ENCODE measurements at places on chromosomes 16 and 17.

GRCh38 chr16:83733301-83733700 is 74.5 kb upstream of the HSBP1 start:
- DNase-seq = no peak

- no peak for DNase-seq
These were observed 188.0 kb downstream of the NTN1 start for GRCh38 chr17:9209347-9209746.

GRCh38 chr17:27456681-27457359 is 572 bp downstream of the KSR1 start:
- no peak for DNase-seq

DNA sequence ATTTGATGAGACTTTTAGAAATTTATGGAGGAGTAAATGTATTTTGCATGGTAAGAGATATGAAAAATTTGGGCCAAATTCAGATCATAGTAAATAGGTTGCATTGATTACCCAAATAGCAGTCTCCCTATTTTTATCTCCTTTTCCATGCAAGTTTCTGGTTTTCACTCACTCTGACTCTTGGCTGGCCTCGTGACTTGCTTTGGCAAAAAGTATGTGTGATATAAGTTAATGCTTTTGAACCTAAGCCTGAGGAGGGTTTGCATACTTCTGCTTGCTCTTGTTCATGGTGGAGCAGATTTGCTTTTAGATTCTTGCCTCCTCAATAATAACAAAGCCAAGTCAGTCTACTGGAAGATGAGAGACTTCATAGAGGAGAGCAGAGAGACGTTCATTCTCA is 1045.9 kb upstream of the CDH8 start:
- no peak for DNase-seq

DNA sequence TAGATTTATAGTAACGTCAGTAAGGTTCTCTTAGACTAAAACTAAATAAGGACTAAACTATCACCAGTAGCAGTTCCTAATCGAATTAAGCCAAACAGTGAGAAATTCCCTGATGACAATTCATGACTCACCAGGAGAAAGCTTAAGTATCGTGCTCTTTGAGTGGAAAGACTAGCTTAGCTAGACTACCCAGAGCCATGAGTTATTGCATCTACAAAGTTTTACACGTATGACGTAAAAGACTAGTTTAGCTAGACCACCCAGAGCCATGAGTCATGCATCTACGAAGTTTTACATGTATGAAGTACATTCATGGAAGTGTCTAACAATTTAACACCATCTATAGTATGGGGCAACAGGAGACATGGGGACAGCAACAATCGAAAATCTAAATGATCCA is 36.6 kb downstream of the UBE2G1 start:
- DNase-seq = no peak

DNA sequence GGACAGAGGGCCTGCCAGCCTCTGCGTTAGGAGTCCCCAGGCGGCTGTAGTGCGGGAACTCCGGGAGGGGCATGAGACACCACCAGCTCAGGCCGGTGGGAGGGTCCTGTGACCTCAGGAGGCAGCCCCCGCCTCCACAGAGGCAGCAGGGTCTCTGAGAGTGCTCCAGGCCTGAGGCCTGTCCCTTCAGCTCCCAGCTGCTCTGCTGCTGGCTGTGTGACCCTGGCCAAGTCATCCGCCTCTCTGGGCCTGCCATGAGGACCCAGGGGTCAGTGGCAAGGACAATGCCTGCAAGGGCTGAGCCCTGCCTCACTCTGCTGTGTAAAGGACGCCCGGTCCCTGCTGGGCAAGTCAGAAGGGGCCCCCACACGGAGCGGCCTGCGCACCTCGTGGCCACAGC is 27.1 kb upstream of the ZFPM1 start:
- no peak for DNase-seq

GRCh38 chr16:30113031-30113710 is at the start of gene GDPD3:
Gene GDPD3 (minus strand): TSS chr16:30113537. CDS start chr16:30113478, 59 bp downstream.
- DNase-seq = no peak

GRCh38 chr17:73625006-73625405 is 19.2 kb downstream of the SDK2 start:
- DNase-seq = no peak

DNA sequence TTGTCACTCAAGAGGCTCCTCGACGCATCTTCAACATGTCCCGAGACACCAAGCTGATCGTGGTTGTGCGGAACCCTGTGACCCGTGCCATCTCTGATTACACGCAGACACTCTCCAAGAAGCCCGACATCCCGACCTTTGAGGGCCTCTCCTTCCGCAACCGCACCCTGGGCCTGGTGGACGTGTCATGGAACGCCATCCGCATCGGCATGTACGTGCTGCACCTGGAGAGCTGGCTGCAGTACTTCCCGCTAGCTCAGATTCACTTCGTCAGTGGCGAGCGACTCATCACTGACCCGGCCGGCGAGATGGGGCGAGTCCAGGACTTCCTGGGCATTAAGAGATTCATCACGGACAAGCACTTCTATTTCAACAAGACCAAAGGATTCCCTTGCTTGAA is 101.0 kb downstream of the HS3ST2 start:
- DNase-seq = no peak

- no peak for DNase-seq
These were observed 28.2 kb downstream of the ST3GAL2 start for GRCh38 chr16:70410734-70411133.

DNA sequence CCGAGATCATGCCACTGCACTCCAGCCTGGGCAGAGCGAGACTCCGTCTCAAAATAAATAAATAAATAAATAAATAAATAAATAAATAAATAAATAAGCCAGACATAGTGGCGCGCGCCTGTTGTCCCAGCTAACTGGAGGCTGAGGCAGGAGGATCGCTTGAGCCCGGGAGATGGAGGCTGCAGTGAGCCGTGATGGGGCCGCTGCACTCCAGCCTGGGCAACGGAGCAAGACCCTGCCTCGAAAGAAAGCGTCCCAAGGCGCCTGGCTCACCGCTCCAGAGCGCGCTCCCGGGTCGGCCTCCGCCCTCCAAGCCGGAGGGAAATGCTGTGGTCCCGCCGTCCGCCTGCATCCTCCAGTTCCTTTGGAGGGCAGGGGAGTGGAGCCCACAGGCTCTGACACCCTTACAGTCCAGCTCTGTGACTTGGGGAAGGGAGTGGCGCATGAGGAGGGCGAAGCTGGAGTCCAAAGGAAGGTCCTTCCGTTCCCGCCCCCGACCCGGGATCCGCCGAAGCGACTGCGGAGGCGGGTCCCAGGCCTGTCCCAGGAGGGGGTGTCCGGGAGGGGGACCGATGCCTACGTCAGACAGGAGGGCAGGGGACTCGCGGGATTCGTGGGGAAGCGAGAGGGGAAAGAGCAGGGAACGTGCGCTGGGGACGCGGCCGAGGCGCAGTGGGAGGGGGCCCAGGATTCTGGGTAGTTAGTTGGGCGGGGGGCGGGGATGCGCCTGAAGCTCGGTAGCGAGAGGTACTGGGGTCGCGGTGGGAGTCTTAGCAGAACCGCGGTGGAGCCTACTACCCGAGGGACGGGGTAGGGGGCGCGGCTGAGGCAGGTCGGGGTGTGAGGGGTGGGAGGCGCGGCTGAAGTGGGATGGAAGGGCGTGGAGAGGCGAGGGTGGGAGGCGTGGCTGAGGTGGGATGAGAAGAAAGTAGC is 8.4 kb upstream of the TRPV2 start:
- no peak for DNase-seq

DNA sequence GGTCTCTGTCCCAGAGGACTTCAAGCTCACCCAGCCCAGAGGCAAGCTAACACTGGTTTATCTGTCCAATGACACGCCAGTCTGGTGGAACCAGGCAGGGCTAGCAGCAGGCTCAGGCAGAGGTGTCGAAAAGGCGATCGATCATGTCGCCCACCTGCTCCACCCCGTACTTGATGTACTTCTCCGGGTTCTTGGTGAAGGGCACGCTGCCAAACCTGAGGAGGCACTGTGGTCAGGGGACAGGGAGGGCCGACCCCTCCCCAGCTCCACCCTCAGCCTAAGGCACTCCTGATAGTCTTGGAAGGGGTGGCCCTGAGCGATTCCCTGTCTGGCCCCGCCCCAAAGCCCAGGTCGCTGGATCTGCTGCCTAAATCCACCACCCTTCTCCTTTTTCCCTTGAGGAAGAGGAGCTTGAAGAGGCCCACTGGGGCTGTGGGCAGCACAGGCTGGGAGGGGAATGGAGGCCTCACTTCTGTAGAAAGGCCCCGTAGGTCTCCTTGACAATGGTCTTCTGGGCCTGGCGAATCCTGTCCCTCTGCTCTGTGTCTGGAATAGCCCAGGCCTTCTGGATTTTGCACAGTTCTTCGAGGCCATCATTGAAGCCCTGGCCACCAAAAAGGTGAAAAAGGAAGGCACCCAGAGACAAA is 4.7 kb downstream of the ZACN start:
- no peak for DNase-seq

DNA sequence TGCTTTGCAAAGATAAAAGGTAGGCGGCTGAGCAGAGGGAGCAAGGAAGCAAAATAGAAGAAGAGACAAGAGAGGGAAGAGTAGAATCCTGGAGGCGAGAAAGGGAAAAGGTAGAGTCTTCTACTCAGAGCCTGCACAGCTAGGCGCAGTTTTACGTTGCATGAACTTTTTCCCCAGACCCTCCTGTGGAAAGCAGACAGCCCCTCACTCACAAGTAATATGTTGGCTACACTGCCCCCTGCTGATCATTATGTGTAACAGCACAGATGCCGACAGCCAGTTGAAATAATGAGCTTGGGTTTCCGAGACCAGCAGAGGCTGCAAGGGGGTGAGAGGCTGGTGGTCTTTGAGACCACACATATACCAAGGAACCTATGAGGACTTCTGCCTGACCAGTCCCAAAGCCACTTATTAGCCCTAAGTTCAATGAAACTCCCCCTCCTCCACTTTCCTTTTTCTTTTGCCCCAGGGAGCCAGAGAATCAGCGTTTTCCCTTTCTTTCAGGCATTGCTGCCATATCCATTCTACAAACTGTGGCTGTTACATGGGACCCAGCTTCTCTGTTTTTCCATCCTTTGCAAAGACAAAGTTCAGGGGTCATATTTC is 22.5 kb upstream of the CMTR2 start:
- no peak for DNase-seq

- no peak for DNase-seq
These were observed 432.9 kb upstream of the DYNLRB2 start for GRCh38 chr16:80107900-80108299.

GRCh38 chr17:44010966-44011647 is 3.7 kb downstream of the TMEM101 start:
- no peak for DNase-seq

DNA sequence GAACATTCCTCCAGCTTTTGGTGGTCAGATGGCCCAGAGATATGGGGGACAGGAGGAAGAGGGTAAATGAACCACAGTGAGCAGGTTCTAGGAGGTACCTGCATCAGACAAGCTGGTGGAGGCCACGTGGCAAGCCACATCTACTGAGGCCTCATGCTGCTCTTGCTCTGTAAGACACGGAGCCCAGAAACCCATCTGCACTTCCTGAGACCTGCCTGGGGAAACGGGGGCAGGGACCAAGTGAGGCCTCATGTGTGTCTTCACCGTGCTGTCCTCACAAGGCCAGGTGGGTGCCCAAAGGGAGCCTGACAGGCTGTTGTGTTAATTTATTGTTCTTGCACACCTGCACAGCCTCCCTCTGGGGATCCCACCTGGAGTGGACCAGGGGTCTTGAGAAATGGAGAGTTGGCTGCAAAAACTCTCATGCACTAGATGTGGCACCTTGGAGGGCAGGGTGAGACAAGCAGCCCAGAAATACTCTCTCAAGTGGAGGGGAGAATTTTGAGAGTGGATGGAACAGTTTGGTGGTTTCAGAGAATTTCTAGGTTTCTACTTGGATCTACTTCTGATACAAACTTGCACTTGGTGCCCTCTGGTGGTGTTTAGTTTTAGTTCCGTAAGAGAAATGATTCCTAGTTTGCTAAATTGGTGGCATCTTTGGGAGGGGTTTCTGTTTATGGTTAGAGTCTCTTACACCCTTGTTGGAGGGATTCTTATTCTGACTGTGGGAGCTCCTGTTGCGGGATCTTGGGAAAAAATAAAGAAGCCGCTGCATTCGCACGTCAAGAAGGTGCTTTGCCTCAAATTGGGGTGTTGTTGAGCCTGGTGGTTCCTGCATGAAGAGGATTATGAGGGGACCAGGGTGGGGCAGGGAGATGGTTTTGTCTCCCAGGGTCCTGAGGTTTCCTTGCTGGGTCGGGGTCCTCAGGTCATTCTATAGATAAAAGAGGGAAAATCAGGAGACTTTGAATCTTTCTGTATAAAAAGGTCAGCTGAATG is 47.5 kb downstream of the SLC6A2 start:
- no peak for DNase-seq

DNA sequence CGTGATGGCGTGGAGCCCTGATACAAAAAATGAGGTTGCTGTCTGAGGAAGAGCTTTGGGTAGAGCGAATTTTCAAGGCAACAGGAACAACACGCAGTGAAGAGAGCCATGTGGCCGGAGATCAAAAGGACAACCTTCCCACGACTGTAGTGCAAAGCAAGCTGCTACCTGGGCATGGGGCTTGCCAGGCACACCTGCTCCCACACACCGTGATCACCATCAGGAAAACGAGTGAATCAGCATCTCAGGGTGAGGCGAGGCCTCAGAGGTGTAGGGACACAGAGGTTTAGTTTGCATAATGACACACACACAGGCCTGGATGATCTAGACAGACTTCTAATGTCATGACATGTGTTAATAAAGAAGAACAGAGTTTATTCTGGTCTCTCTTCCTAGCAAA is 65.7 kb downstream of the PARN start:
- DNase-seq = no peak

- DNase-seq = no peak
These were observed 27.6 kb upstream of the PITPNA start for GRCh38 chr17:1590029-1590746.

DNA sequence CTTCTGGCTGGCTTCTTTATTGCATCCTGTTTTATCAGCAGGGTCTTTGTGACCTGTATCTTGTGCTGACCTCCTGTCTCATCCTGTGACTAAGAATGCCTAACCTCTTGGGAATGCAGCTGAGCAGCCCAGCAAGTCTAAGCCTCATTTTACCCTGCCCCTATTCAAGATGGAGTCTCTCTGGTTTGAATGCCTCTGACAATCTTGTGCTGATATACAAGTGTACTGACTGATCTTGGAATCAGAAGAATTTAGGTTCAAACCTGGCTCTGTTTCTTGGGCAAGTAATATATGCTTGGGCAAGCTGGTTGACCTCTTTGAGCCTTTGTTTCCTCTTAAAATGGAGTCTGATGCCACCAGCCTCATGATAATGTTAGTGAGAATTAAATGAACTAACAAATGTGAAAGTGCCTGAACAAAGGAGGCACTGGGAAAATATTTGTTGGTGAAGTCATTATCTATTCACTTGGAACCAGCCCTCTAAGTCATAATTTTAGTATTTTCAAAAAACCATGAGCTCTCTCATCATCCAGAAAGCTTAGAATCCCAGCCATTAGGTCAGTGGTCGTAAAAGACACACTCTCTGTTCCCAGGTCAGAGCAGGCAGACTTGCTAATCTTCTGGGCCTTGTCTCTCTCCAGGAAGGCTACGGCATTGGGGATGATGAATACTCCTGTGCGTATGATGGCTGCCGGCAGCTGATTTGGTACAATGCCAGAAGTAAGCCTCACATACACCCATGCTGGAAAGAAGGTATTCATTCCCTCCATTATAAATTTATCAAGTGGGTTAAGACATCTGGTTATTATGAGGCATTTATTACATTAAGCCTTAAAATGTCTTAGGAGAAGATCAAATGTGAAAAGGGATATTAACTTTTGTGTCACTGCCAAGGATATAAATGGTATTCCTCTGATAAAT is 18.1 kb upstream of the ARL2BP start:
- DNase-seq = no peak

Measured in activated CD8-positive, alpha-beta memory T cell treated with anti-CD3 and anti-CD28 coated beads for 48 hours (primary cell).